ENCODE measurements at places on chromosomes 12 and 14.

DNA sequence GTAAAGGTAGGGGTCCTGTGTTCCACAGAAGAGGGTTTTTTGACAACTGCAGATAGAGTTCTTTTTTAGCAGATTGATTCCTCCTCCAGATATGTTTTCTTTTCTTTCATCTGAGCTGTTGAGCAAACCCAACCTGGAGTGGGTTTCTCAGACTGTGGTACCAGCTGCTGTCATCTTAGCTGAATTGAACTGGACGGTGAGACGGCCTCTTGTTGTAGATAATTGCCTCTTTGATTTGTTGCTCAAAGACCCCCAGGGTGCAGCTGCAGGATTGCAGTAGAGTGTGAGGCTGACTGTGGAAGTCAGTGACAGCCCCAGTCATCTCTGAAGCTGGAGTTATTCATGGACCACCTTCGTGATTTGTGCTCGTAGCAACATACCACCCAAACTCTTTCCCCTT lies 317.7 kb downstream of the AACS start:
- DNase-seq: no peak
- H3K27ac ChIP-seq: no peak overlapping the region
- no peaks in the 10 kb centered on the region for H3K36me3 ChIP-seq
- no peaks in the 10 kb centered on the region for H3K27me3 ChIP-seq

DNA sequence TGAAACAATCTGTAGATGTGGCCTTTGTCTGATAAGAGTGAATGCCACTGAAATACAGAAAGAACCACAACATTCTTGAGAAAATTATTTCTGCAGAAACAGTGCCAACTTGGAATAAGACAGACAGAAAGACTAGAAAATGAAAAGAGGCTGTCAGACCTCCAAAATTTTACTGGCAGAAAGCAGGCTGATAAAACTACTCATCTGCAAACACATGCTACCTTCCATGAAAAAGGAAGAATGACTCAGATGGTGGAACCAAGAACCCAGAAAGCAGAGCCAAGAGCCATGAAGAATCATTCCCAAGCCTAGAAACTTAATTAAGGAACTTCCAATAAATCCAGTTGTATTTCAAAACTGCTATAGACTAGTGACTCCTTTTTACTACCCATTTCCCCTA lies 31.9 kb upstream of the OSBPL8 start:
- DNase-seq: no peak
- no peaks in the 10 kb centered on the region for H3K4me1 ChIP-seq
- no peaks in the 10 kb centered on the region for H3K27me3 ChIP-seq
- H3K36me3 ChIP-seq: no peaks in the 10 kb centered on the region

- no peaks in the 10 kb centered on the region for H3K27me3 ChIP-seq
- H3K4me3 ChIP-seq: no peak overlapping the region
- no peak overlapping the region for H3K27ac ChIP-seq
- H3K36me3 ChIP-seq: no peaks in the 10 kb centered on the region
Observed at GRCh38 chr12:52829986-52830770, 3.9 kb downstream of the KRT79 start.

- H3K4me3 ChIP-seq: no peak overlapping the region
- no peak overlapping the region for H3K27ac ChIP-seq
- H3K27me3 ChIP-seq: no peaks in the 10 kb centered on the region
- H3K36me3 ChIP-seq: no peaks in the 10 kb centered on the region
Observed at GRCh38 chr14:100406505-100407131, 83.5 kb downstream of the SLC25A47 start.

- H3K27ac ChIP-seq: no peak overlapping the region
- H3K4me3 ChIP-seq: no peak overlapping the region
- no peaks in the 10 kb centered on the region for H3K4me1 ChIP-seq
- H3K27me3 ChIP-seq: no peaks in the 10 kb centered on the region
- no peaks in the 10 kb centered on the region for H3K36me3 ChIP-seq
- no peak for DNase-seq
Observed at GRCh38 chr14:26328791-26329190, 269.0 kb downstream of the NOVA1 start.

DNA sequence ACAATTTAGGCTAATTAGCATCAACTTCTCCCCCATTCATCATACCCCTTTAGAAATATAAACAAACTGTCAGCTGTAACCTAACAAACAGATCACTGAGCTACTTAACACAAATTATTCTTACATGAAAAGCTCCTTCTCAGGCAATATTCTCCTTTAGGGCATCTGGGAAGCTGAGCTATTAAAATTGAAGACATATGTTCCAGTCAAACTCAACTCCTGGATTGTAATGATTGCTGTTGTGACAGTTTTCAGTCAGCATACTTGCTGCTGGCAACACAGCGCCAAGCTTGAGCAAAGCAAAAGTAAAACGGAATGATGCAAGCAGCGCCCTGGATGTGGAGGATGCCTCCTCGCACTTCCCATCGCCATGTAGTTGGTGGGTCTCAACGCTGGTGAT lies 82.4 kb downstream of the SLC25A21 start:
- H3K27ac ChIP-seq: no peak overlapping the region
- H3K36me3 ChIP-seq: no peaks in the 10 kb centered on the region
- H3K4me1 ChIP-seq: no peaks in the 10 kb centered on the region
- H3K27me3 ChIP-seq: no peaks in the 10 kb centered on the region
- no peak for DNase-seq

Data from effector memory CD4-positive, alpha-beta T cell (primary cell).